ENCODE measurements at places on chromosomes 4 and X.

DNA sequence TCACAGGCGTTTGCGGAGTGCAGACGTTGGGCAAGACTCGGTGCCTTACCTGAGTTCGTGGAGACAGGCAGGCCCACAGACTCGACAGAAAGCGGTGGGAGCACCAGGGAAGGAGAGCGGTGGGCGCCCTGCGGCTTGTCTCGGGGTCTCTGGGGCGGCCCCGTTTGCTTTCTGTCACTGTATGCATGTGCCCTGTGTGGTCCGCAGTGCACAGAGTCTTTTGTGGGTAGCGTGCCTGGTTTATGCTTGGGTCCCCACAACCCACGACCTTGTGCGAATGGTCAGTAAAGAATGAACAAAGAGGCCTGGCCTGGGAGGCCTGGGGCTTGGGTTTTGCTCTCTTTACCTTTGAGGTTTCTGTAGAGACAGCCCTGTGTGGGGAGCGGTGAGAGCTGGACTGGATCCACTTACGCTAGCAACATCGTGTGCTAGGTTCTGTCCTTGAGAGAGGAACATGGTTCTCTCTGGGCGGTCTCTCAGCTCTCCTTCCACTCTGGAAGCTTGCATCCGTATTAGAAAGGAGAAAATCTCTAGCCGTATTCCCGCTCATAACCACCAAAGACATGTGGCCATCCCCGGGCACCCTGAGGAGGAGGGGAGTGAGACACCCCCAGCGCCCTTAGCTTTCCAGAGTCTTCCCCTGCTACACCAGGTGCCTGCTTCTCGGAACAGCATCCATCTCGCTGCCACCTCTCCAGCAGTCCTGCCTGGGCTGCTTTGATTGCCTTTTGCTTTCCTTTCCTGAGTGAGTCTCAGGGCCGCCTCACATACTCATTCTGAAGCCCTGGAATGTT, 1.2 kb downstream of the TADA2B start:
- no peak for DNase-seq

DNA sequence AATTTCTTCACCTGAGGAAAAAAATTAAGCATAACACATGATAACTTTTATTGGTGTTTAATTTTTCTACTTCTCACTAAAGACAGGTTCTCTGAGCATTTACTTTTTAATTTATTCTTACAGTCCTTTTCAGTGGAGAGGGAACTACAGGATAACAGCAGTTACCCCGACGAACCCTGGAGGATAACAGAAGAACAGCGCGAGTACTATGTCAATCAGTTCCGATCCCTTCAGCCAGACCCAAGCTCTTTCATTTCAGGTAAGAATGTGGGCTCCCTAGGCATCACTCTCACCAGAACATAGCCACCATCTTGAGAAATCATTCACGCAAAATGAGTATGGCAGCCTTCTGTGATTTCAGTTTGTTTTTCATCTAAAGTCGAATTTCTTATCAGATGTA, 100.8 kb downstream of the REPS2 start:
- no peak for DNase-seq

DNA sequence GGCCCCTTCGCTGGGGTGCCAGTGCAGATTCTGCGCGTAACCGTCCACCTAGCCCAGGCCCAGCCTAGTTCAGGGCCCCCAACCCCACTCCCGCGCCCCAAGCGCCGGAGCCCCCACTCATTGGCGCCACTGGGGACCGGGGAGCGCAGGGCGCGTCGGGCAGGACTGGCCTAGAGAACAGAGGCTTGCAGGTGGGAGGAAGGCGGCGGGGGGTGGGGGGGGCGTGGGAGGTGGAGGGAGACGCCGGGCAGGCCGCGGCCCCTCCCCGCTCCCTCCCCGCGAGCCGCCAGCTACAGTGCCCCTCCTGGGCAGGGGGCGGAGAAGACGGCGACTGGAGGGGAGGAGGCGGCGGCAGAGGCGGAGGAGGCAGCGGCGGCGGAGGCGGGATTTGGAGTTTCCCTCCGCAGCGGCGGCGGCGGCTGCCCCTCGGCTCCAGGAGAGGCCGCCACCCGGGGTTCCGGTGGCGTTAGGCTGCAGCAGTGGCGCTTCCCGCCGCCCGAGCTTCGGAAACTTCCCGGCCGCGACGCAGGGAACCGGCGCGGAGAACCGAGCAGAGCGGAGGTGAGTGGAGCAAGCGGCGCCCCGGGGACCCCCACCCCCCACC, 4.8 kb upstream of the DUSP9 start:
- DNase-seq, result no peak

DNA sequence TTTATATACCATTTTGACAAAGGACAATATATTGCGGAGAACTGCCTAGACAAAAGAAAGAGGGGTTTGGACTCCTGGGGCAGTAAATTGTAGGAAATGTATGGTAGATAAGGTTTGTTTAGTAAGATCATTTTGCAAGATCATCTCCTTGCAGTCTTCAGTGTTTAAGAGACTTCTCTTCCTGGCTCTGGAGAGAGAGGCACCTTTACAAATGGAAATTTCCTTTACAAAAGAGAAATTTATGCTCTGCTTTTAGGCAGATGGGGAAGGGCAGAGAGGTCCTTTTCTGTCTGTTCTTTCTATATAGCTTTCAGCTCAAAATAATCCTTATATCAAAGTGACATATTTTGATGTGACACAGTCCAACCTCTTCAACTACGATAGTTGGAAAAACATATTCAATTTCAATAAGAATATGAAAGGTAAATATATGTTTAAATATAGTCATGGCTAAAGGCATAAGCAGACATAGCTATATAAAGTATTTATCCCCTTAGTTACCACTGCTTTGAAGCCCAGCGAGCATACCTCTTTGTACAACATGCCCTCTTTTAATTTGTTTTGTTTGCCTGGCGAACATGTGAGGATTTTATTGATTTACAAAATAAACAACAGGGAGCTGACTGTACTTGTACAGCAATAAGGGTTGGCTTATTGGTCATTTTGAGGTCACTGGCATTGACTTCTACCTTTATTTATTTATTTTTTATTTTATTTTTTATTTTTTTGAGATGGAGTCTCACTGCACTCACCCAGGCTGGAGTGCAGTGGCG, 65.2 kb downstream of the TRIM2 start:
- DNase-seq, result no peak

DNA sequence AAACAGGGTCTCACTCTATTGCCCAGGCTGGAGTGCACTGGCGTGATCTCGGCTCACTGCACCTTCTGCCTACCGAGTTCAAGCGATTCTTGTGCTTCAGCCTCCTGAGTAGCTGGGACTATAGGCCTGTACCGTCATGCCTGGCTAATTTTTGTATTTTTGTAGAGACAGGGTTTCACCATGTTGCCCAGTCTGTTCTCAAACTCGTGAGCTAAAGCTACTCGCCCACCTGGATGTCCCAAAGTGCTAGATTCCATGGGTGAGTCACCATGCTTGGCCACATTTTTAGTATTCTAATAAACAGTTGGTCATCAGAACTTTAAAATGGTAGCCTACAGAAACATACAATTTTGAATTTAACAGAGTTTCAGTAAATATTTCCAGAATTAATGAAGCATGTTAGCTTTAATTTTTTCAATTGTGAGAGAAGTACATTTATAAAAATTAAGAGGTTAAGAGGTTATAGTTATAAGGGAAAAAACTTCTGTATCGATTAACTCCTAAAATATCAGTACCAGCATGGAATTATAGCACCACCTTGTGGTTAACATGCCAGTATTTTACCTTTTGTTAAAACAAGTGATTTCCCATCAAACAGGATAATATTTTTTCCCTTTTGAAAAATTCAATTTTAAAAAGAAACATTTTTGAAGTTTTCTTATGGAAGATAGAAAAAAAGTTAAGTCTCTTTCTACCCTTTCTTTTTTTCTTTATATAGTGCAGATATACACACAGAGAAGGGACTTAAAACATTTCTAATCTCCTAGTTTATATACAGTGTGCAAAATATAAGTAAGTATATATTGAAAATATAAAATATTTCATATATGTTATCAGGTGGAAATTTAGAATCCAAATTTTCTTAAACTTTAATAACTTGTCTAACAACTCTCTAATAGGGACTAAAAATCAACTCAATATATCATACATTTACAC, 35.4 kb downstream of the CEP44 start:
- DNase-seq, result no peak

GRCh38 chr4:104868958-104869357, 277.7 kb upstream of the TET2 start:
- no peak for DNase-seq

- DNase-seq, result no peak
Measured at GRCh38 chr4:85780664-85781063, 305.7 kb downstream of the ARHGAP24 start.

GRCh38 chr4:148369919-148370318, 72.3 kb downstream of the NR3C2 start:
- DNase-seq, result no peak

DNA sequence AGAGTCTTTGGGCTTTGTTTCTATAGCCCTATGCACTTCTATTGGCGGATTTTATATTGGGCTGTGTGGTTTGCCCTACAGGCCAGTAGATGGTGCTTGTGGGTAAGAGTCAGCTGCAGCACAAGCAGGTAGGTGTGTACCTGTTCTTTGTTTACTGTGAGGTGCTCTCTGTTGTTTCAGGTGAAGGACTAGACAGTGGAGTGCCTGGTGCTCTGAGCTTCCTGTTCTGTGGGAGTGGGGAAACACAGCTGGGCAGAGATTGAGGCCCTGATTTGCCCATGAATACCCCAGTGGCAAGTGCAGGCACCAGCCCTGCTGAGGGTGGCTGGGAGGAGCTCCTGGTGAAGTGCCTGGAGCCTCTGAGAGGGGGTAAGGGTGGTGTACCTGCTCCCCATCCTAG, 26.3 kb upstream of the UCP1 start:
- DNase-seq, result no peak

GRCh38 chr4:122356317-122356808, 22.4 kb upstream of the ADAD1 start:
- no peak for DNase-seq

DNA sequence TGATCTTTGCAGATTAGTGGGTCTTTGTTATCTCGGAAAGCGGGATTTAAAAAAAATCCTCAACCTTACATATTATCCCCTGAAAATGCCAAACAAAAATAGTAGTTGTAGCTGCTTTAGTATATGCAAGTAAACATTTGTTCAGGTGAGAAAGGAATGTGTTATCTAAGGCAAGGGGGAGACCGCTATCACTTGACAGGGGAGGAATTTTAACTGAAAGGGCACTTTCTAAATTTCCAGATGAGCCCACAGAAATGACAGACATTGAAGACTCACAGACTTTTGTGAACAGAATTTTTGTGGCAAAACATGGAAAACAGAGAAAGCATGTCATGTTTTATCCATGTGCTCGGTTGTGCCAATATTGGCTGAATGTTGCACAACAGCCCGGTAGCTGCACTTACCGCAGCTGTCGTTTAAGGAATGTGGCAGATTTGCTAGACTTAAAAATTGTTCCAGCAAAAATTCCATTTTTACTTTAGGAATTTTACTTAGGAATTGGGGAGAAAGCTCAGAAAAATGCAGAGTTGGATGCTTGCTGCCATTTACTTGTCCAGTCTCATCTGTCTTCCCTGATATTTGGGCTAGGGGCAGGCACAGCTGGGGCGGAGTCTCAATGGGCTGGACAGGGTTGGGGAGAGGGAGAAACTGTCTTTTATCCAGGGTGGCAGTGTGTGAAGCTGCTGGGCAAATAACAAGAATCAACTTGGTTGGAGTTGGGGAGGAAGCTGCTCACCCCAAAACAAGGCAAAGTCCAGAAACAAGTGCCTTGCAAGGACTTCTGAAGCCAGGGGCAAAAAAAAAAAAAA, 94.6 kb upstream of the RPS6KA3 start:
- no peak for DNase-seq

DNA sequence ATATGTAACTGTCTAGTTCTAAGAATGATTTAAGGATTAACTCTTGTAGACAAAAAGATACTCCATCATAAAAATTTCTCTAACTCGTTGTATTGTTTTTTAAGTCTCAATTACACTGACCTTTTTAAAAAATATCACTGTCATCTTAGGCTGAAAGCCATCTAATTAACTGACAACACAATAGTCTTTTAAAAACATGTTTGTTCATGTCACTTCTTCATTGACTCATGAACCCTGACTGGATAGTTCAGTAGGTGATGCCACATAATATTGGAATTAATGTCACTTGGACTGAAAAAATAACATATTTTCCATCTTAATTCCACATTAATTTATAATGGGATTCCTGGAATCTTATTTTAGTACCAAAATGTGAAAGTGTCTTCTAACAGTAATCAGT, 179.3 kb downstream of the ADGRL3 start:
- no peak for DNase-seq

- no peak for DNase-seq
Measured at GRCh38 chrX:42538405-42538804, 239.6 kb downstream of the PPP1R2C start.

DNA sequence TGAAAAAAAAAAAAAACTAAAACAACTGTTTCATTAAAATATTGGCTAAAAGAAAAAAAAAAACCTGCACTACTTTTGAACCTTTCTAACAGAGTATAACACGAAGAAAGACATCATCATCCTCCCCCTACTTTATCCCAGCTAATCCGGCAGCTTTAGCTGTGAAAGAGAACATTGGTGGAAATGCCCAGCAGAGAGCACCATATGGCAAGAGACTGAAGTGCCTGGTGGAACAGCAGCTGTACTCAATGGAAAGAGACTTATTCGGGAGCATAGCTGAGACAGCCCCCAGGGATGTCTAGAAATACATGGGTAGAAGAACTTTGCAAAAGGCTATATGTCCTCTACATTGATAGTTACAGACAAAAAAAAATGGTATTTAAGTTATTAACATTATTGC, 30.3 kb downstream of the STPG2 start:
- DNase-seq, result no peak

DNA sequence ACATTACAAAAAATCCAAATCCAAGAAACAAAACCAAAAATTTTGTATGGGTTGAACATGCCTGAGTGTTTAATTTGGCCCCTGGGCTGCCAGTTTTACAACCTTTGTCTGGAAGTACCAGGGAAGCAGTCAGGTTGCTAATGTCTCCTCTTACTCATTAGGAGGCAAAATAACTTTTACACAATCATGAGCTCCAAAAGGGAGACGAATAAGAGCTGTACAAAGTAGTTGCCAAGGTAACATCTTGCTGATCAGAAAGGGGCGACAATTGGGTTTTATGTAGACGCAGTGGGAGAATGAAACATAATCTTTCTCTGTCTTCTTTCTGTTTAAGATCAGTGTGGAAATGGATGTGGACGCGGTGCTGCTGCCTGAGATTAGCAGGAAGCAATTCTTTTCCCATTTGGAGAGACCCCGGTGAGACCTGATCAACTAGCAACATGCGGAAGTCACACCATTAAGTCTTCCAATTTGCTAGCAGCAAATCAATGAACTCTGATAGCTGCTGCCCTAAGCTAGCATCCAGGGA, 90.7 kb upstream of the IGFBP7 start:
- DNase-seq, result no peak

- no peak for DNase-seq
Measured at GRCh38 chr4:185144601-185145240, 1.7 kb downstream of the SLC25A4 start.

DNA sequence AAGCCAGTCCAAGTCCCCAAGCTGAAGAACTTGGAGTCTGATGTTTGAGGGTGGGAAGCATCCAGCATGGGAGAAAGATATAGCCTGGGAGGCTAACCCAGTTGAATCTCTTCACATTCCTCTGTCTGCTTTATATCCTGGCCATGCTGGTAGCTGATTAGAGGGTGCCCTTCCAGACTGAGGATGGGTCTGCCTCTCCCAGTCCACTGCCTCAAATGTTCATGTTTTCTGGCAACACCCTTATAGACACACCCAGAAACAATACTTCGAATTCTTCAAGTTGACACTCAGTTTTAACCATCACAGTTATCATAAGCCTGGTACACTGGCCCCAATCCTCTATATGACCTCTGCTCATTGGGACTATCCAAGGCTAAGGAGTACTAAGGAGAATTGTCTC, 124.1 kb upstream of the WDR1 start:
- DNase-seq, result no peak

GRCh38 chr4:17347445-17347844, 164.4 kb downstream of the QDPR start:
- peak; percentile 37 for DNase-seq

GRCh38 chr4:128635141-128635954, 174.2 kb upstream of the JADE1 start:
- DNase-seq, result no peak
